ENCODE measurements at places on chromosomes 1 and 21. TPM values are rescaled to one million over a fixed set of nuclear protein-coding genes. Genes with fewer than 3 reads are reported as not detected.

DUSP10 gene
- total RNA-seq = 18.8 TPM

RPE65 gene
- total RNA-seq = not detected

SLC45A1 gene
- 3.3 TPM for total RNA-seq

ADCY10 gene
- total RNA-seq = under 0.01 TPM

AGT gene
- 0.73 TPM for total RNA-seq

IGSF5 gene
- total RNA-seq = not detected

LGALS8 gene
- total RNA-seq = 63.9 TPM

TAGLN2 gene
- total RNA-seq = 238 TPM

All from subcutaneous preadipocyte (primary cell).